Karpas-422 (cell line): ENCODE measurements at places on chromosomes 11 and 22. TPM values are rescaled to one million over a fixed set of nuclear protein-coding genes. Genes with fewer than 3 reads are reported as not detected.

GPR83 gene
- total RNA-seq = 0.11 TPM in 1 of 2 replicates, not detected in the other

RHOD gene
- not detected in 2 replicates for total RNA-seq

ATG2A gene
- 16.2 and 24.6 TPM in 2 replicates for total RNA-seq

FOSL1 gene
- total RNA-seq = not detected in 2 replicates

OR52E8 gene
- total RNA-seq = not detected in 2 replicates

GLYAT gene
- not detected in 2 replicates for total RNA-seq

GLYATL2 gene
- total RNA-seq = not detected in 2 replicates

SPECC1L gene
- total RNA-seq = 33.7 and 35.1 TPM in 2 replicates
